ENCODE measurements at places on chromosomes 1 and 21.

- no peak for DNase-seq
Observed at GRCh38 chr21:25215698-25216384, 391.4 kb downstream of the MRPL39 start.

DNA sequence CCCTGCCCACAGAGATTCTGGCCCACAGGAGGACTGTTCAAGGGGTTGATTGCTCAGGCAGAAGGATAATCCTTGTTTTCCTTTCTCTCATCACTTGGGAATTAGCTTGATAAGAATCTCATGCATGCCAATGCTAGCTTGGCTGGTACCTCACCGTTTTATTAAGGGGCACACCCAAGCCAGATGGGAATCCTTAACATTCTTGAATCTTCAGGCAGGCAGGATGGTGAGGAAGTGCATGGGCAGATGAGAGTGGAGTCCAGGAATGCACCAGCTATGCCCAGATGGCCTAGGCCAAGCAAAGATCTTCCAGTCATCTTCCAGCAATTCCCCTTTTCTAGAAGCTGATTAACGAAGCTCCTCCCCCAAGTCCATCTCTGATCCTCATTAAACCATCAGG is 4.1 kb upstream of the LCE7A start:
- DNase-seq, result no peak

DNA sequence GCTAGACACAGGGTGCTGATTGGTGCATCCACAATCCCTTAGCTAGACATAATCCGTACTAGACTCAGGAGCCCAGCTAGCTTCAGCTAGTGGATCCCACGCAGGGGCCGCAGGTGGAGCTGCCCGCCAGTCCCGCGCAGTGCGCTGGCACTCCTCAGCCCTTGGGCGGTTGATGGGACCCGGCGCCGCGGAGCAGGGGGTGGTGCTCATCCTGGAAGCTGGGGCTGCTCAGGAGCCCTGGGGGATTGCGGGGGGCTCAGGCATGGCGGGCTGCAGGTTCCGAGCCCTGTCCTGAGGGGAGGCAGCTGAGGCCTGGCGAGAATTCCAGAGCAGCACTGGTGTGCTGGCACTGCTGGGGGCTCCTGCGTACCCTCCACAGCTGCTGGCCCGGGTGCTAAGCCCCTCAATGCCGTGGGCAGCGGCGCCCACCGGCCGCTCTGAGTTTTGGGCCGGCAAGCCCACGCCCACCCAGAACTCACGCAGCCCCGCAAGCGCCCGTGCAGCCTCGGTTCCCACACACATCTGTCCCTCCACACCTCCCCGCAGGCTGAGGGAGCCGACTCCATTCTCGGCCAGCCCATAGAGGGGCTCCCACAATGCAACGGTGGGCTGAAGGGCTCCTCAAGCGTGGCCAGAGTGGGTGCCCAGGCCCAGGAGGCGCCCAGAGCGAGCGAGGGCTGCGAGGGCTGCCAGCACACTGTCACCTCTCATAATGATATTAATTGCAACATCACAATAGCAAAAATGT is 87.4 kb downstream of the CRB1 start:
- DNase-seq, result no peak

- DNase-seq, result peak; percentile 80
Observed at GRCh38 chr1:107056426-107057196, at the start of gene PRMT6. Gene PRMT6, plus strand, starts transcription at chr1:107056674. Its CDS starts 42 bp downstream, at chr1:107056716.

- peak; percentile 53 for DNase-seq
Observed at GRCh38 chr1:39091845-39092645, 65.9 kb downstream of the NDUFS5 start.

Data from CD4-positive, alpha-beta T cell treated with Interleukin-15 for 1 hour (primary cell).